HepG2 (cell line): ENCODE measurements at places on chromosomes 3 and 15.

DNA sequence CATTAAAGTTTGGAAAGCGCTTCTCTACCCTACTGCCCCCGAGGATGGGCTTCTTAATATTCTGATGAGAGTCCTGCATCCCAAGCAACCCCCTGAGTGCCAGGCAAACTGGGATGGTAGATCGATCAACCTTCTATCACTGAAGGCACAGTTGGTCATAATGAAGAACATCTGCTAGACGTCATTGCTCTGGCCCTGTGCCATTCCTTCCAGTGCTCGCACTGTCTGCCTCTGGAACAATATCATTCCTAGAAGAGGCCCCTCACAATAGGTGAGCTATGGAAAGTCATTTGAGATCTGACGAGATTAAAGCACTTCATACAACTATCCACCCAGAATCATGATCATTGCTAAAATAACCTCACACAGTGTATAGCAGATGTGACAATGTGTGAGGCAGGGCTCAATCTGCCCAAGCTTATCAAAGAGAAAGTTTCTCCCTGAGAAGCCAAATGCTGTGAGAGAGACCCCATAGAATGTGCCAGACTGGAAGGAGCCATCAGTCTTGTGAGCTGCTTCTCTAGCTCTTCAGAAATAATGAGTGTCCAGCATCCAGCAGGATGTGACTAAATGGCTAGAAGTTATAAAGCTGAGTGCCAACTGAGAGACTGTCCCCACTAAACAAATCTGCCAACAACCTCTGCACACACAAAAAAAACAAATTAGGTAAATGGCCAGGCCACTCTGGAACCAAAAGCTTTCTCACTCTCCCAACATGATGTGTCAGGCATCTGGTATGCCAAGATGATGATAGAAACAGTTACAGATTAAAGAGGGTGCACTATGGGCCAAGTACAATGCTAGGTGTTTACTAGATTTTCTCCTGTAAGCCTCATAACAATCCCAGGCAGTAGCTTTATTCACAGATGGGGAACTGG is 165.5 kb downstream of the NECTIN3 start:
- no peak for DNase-seq

DNA sequence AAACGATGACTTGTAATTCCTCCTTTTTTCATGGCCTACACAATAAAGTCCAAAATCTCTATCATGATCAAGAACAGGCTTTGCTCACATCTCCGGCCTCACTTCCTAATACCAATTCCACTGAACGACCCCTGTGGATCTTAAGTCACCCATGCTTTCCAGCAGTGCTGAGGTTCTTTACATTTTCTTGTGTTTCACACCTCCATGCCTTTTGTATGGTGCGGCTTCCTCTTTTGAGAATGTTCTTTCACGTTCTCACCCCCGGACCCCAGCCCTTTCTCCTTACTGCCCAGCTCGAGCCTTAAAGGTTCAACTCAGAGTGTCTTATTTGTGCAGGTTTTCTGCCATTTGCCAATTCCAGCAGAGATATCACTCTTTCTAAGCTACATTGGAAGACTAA is 70.1 kb downstream of the CSNK1G1 start:
- no peak for DNase-seq

DNA sequence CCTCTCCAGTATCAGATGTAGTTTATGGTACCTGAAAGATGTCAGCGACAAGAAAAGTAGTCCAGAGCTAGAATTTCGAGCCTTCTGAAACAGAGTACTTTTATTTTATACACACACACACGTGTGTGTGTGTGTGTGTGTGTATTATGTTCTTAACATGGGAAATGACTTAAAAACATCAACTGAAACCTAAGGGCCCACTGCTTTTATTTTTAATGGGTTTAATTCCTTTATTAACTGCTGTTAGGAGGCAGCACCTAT is 1.9 kb downstream of the TCF12 start:
- no peak for DNase-seq

DNA sequence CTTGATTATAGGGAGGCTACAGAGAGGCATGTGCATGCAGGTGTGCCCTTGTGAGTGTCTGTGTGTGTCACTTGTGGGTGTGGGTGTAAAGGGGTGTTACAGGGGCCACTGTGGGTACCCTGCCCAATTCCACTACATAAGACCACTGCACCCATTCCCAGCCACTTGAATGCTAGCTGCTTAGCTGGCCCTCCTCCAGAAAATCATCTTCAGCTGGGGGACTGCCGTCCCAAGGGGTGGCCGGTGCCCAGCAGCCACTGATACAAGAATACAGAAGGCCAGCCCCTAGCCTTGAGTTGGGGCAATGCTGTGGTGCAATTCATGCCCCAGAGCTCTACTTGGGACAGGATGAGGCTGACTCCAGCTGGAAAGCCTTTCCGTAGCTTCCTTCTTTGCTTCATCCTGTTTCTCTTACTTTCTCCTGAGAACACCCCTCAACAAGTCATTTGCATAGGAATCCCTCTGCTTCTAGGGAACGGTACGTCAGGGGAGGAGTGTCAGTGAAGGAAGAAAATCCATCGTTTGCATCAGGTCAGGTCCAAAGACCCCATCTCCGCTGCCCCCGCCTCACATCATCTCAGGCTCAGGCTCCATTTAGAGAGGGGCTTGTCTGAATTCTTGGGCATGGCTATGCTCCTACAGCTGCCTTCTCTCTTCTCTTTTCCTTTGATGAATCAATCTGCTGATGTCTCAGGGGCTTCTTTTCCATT is 72.0 kb downstream of the SCN5A start:
- no peak for DNase-seq

- no peak for DNase-seq
Measured at GRCh38 chr3:31219131-31219843, 313.4 kb upstream of the STT3B start.

GRCh38 chr3:152622811-152623167 is 212.1 kb upstream of the P2RY1 start:
- DNase-seq, result no peak

- DNase-seq, result no peak
Measured at GRCh38 chr3:126713199-126713598, 9.2 kb downstream of the CHCHD6 start.

DNA sequence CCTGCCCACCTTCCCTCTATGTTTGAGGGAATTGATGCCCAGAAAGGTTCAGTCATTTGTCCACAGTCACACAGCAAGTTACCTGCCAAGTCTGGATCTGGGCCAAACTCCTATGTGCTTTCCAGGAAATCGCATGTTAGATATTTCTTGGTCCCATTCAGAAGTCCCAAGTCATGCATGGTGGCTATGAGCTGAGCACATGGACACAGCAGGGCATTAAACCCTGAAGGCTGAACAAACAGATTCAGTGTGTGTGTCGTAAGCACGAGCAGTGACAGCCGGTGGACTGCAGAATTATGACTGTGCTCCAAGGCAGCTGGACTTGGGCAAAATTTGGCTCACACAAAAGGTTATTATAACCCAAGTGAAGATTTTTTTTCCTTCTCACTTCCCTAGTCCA is 11.4 kb upstream of the SLC6A6 start:
- peak; percentile 44 for DNase-seq

DNA sequence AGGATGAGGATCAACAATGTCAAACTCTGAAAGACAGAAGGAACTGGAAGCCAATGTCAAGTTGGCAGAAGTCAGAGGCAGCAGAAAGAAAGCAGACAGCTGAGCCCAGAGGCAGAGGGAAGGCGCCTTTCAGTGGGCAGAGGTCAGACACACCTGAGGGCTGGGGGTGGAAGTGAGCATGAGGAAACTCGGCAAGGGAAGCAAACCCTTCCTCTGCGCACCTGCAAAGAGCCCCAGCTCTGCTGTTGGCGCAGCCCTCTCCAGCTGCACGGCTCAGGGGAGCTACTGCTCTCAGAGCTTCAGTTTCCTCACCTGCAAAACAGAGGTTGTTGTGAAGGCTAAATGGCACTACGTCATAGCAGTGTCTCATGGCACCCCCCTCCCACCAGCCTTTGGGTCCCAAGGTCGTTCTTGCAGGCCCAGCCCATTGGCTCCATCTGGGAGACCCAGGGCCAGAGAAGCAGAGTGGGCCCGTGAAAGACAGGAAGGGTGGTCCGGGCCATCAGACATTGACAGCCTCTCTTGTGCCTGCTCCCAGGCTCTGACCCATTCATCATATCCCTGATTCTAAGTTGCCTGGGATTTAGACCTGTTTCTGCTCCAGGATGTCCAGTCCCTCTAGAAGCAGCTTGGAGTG is 53.3 kb upstream of the SLC6A11 start:
- DNase-seq, result no peak

DNA sequence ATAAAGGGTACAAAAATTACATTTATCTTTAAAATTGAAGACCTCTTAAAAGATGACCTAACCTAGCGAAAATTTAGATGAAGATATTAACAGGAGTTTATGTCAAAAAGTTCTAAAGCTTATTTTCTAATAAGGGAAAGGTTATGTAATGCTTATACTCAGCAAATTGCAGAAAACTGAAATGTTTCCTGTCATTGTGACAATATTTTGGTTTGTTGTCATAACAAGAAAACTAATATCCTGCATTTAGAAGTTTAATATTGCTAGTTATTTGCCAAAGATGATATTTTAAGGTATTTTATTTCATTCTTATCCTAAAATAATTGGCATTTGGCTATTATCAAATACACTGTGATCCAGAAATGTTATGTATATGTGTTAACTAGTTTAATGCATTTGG is 294.5 kb downstream of the C3orf38 start:
- no peak for DNase-seq

GRCh38 chr3:76063019-76063418 is 277.7 kb upstream of the ZNF717 start:
- no peak for DNase-seq

- no peak for DNase-seq
Measured at GRCh38 chr3:52366527-52366926, 50.4 kb downstream of the DNAH1 start.

DNA sequence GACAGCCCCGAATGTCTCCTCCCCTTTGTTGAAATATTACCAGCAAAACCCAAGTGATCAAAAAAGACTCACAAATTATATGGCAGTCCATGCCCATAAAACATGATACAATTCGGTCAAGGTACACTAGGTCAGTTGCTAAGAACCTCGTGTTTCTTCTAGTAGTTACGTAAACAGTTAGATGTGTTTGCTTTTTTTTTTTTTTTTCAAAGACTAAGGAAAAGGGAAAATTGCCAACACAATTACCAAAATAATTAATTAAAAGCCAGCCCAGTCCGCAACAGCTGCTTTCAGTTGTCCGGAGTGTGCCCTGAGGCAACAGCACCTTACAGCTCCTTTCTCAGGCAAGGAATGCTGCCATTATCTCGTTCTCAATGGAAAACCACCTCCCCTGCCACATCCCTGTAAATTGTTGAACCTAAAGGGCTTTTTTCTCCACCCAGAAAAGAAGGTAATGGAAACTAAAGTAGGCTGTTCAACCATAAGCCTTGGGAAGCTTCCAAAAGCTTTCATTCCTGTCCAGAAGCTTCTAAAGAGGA is 129.2 kb upstream of the TSC22D2 start:
- DNase-seq, result no peak

DNA sequence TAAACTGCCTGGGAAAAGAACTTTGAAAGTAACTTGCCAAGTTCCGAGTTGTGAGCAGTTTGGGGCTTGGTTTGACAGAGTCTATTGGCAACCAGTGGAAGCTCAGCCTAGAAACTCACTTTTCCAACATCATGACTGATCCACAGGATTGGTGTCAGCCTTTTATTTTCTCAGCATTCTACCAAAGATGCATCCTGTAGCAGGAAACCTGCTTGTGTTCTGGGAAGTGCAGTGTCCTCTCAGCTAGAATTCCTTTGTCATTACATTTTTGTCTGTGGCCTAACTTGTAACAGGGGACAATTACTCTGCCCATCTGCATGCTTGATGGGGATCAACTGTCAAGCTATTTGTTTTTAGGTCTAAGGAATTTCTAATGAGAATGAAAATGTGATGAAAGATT is 116.7 kb upstream of the LMOD3 start:
- DNase-seq, result no peak

- no peak for DNase-seq
Measured at GRCh38 chr3:28840976-28841376, 439.9 kb upstream of the RBMS3 start.

GRCh38 chr3:100682056-100682853 is 27.0 kb upstream of the TFG start:
- DNase-seq, result no peak

GRCh38 chr3:170179432-170179831 is 2.1 kb downstream of the PHC3 start:
- no peak for DNase-seq

GRCh38 chr3:146133441-146133840 is 27.5 kb downstream of the PLOD2 start:
- peak; percentile 42 for DNase-seq

DNA sequence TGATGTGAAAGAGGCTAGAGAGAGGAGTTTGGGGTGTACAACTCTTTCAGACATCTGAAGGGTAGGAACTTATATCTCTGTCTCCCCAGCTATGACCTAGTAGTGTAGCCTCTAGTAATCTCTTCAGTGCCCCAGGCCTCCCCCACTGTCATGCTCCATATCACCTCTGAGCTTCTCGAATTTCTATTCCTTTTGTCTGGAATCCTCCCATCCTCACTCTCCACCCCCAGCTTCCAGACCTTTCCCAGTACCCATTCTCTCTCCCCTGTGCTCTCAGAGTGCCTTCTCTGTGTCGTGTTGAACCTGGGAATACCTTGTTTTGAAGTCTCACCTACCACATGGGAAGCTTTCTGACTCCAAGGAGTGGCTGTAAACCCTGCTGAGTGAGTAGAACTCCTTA is 3.6 kb upstream of the RBPMS2 start:
- DNase-seq, result no peak

DNA sequence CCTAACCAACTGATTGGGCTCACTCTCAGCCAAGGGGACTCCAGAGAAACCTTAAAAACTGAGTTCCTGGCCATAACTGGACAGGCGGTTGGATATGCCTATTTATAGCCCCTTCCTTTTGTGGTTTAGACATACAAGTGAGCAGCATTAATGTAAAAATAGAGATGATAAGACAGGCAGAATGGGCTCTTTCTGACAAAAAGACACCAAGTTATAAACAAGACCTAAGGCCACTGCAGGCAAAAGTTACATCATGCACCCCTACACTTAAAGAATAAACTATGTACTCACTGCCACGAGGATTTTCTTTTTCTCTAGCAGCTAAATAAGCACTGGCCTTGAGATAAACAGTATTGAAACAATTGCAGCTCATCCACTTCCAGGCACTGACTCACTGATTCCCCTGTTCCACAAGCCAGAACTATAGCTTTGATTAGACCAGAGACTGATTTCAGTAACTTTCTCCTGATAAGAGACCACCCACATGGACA is 30.1 kb downstream of the SUCNR1 start:
- no peak for DNase-seq

- no peak for DNase-seq
Measured at GRCh38 chr3:170718848-170719247, 133.0 kb upstream of the SLC7A14 start.

DNA sequence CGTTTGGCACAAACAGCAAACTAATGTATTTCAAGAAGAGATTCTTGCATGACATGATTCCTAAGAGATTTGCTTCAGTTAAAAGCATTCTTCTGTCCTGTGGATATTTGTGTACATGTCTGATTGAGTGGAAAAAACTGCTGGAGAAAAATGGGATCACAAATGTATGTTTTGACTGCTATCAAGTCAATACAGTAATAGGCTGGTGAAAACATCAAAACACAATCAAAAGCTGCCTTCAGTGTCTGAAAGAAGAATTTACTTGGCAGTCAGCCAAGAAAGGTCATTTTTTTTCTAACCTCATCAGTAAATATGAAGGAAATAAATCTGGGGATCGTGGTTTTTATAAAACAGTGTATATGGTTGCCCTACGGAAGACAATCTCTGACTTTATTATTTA is 1214.8 kb downstream of the NSUN3 start:
- DNase-seq, result no peak

GRCh38 chr3:72287956-72288355 is 503.0 kb upstream of the PROK2 start:
- no peak for DNase-seq
